ENCODE measurements at places on chromosomes 4 and X. TPM values are rescaled to one million over a fixed set of nuclear protein-coding genes. Genes with fewer than 3 reads are reported as not detected.

DNA sequence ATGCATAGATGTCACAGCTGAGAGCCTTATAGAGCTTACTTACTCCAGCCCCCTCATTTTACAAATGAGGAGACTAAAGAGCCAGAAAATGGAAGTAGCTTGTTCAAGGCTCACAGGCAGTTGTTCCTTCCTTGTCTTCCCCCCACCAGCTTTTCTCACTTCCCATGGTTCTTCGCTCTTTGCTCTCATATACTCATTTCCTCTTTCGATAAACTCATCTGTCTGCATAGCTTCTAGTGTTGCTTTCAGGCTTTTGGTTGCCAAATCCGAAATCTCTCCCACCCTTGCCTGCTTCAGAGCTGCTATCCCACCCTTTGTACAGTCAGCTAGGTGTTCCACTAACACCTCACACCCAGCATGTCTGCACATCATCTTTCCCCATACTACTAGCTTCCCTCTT is 25.0 kb upstream of the GJB1 start:
- no peak overlapping the region for H3K4me3 ChIP-seq
- no peaks in the 10 kb centered on the region for H3K4me1 ChIP-seq
- no peaks in the 10 kb centered on the region for H3K36me3 ChIP-seq
- no peak for DNase-seq
- H3K27me3 ChIP-seq, result no peaks in the 10 kb centered on the region

Gene SMR3B
- not detected for total RNA-seq

DNA sequence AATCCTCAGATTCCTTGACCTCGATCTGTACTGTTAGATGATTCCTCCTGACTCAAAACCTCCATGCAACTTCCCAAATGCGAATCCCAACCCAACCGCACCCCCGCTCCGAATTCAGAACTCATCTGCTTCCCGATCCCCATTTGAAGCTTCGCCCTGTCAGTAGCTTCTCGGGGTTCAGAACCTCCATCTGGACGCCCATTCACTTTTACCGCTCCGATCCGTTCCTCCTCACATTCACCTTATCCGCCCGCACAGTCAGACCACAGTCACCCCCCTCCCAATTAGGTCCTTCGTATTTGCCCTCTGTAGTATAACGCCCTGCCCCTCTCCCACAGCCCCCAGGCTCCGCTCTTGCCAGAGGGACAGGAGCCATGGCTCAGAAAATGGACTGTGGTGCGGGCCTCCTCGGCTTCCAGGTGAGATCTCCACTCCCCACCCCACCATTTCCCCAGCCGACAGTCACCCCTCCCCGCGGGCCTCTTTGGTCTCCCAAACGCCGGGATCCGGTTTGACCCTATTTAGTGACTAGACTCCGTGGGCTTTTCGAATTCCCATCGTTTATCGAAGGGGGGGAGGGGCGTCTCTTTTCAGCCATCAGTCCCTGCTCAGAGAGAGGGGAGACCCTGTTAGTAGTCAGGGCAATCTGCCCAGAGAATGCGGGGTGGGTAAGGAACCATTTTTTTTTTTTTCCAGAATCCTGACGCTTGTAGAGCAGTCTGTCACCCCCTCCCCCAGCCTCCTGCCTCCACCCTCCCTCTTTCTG is 691 bp downstream of the MAGED1 start:
- peak; percentile 65 for DNase-seq
- no peaks in the 10 kb centered on the region for H3K36me3 ChIP-seq
- no peaks in the 10 kb centered on the region for H3K27me3 ChIP-seq
- H3K27ac ChIP-seq, result peak overlapping the region; percentile 72
- peak overlapping the region; percentile 52 for H3K4me3 ChIP-seq

DNA sequence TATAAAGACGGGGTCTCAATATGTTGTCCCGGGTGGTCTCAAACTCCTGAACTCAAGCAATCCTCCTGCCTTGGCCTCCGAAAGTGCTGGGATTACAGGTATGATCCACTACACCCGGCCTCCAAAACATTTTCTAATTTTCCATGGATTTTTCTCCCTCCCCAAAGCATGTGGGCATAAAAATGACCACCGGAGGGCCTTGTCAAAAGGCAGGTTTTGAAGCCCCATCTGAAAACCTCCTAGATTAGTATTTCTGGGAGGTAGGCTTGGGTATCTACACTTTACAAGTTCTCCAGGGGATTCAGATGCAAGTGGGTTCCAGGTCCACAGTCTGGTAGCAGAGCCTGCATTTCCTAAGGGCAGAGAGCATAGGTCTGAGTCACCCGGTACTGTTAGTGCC is 1.4 kb upstream of the GPR173 start:
- no peak overlapping the region for H3K4me3 ChIP-seq
- no peak for DNase-seq
- H3K4me1 ChIP-seq, result no peaks in the 10 kb centered on the region
- H3K27ac ChIP-seq, result no peak overlapping the region
- H3K36me3 ChIP-seq, result no peaks in the 10 kb centered on the region

DNA sequence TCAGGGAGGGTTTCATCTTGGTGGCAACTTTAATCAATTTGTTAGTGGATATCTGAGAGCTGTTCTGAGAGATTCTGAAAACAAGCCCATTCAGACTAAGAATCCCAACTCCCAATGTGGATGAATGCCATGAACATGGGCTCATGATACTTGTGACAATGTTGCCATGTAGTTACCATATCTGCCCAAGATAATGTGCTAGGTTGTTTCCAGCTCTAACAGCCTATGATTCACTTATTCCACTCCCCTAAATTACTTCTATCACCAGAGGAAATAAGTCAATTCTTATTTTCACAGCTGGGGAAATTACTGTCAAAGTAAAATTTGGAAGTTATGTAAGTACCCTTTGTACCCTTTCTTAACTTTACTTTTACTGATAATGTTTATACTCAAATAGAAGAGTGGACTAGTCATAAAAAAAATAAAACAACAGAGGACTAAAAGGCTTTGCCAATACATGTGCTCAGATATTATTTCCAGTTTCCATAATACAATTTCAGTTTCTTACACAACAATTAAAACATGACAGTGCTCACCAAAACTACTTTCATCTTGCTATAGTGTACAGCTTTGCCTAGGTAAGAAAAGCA is 1101.7 kb upstream of the INTU start:
- no peaks in the 10 kb centered on the region for H3K27me3 ChIP-seq
- H3K36me3 ChIP-seq, result no peaks in the 10 kb centered on the region

DNA sequence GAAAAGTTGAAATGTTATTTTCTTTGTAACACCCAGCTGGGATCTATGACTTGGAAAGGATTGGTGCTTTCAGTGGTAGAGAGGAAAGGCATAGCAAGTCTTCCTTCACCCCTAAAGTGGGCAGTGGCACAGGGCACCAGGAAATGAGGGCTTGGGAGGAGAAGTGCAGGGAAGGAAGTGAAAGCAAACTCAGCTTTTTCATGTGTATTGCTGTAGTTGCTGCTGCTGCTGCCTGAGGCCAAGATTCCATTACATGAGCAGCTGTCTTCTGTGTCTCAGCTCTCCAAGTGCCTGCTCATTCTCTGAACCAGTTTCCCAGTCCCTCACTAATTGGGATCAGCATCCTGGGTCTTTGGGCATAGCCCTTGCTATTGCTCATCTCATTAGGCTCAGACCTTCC is 2.6 kb downstream of the HCCS start:
- DNase-seq, result no peak
- H3K27me3 ChIP-seq, result no peaks in the 10 kb centered on the region
- H3K4me1 ChIP-seq, result no peaks in the 10 kb centered on the region
- H3K36me3 ChIP-seq, result no peaks in the 10 kb centered on the region
- no peak overlapping the region for H3K4me3 ChIP-seq

DNA sequence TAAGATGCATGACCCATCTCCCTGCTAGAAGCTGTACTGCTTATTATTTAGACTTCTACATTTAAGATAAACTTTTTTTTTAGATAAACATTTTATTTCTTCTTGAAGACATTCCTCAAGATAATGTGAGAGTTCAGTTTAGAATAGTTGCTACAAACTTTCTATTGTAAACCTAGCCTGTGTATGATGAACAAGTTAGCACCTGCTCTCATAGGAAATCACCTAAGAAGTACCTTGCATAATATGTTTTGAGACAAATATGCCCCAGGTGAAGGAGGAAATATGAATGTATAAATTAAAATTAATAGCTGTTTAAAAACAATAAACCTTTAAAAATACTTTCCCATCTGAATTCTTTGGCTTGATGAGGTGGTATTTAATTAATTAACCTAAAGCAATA is 35.6 kb downstream of the RASGEF1B start:
- no peak for DNase-seq
- H3K4me3 ChIP-seq, result no peak overlapping the region
- peaks cover 5% of the 10 kb centered on the region for H3K36me3 ChIP-seq
- H3K27me3 ChIP-seq, result no peaks in the 10 kb centered on the region

Gene MAGEB2
- not detected for total RNA-seq

Gene HPGD
- 9.7 TPM for total RNA-seq

Gene CCKAR
- total RNA-seq, result not detected

DNA sequence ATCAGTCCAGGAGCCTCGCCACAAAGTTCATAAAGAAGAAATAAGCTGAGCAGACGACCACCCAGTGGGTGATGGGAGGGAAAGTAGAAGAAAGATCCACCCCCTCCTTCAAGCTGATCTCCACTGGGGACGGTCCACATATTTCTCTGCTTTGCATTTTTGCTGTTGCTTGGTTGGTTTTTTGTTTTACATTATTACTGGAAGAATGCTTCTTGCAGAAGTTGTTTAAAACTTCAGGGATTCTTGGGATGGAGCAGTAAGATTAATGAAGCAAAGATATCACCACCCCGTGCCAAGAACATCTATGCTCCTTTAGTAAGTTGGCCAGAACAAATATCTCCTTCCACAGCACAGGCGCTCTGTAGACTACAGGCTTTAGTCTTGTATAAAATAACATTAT is 30.1 kb downstream of the LGI2 start:
- no peak overlapping the region for H3K4me3 ChIP-seq
- no peaks in the 10 kb centered on the region for H3K4me1 ChIP-seq
- no peaks in the 10 kb centered on the region for H3K36me3 ChIP-seq
- DNase-seq, result no peak

DNA sequence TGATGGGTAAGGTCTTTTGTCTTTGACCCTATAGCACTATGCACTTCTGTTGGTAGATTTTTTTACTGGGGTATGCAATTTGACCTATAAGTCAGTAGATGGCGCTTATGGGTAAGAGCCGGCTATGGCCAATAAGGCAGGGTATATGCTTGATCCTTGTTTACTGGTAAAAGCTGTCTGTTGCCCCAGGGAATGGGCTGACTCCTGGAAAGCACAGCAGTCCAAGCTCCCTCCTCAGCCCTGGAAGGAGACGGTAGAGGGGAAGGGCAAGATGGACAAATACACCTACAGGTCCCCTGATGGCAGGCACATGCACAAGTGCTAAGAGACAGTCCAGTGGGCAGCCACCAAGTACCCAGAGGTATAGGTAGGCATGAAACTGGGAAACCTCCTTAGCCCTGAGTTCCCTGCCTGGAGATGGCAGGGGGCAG is 63.7 kb downstream of the ADAMTS3 start:
- H3K4me3 ChIP-seq, result no peak overlapping the region
- H3K27me3 ChIP-seq, result no peaks in the 10 kb centered on the region
- DNase-seq, result no peak
- H3K36me3 ChIP-seq, result no peaks in the 10 kb centered on the region
- H3K4me1 ChIP-seq, result no peaks in the 10 kb centered on the region

GRCh38 chrX:7654316-7654715 is 188.7 kb upstream of the VCX start:
- H3K4me3 ChIP-seq, result no peak overlapping the region
- no peak overlapping the region for H3K27ac ChIP-seq
- H3K4me1 ChIP-seq, result no peaks in the 10 kb centered on the region
- DNase-seq, result no peak
- H3K36me3 ChIP-seq, result no peaks in the 10 kb centered on the region
- no peaks in the 10 kb centered on the region for H3K27me3 ChIP-seq

Gene MAGEA12
- not detected for total RNA-seq

- H3K36me3 ChIP-seq, result no peaks in the 10 kb centered on the region
- H3K4me3 ChIP-seq, result no peak overlapping the region
- H3K4me1 ChIP-seq, result no peaks in the 10 kb centered on the region
- H3K27ac ChIP-seq, result no peak overlapping the region
Observed at GRCh38 chrX:96756491-96756890, 71.8 kb downstream of the DIAPH2 start.

DNA sequence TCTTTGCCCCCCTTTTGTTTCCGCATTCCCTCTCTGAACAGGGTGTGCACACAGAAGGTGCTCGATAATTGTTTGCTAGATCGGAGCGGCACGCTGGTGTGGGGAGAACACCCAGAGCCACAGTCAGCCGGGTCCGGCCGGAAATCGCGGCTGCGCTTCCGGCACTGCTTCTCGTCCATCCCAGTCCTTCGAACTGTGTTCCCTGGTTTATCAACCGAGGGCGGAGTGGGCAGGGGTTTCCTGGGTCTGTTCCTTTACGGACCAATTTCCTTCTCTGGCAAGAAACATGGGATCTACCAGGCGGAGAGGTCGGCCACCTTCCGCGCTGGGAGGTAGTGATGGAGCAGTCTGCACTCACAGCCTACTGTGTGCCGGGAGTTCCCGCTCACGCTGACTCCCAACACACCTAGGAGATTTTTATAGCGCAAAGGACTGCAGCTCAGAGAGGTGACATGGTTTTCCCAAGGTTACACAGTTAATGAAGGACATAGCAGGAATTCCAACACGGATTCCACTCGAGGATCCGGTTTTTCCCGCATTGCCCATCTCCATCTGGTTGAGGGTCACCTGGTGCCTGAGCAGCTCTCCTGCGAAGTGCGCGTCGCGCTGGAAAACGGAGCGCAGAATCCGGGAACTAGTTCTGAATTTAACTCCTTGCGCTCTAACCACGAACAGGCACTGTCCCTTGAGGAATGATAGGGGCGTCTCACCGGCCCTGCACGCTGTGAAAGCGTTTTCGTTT is 6.8 kb downstream of the MSX1 start:
- no peaks in the 10 kb centered on the region for H3K27me3 ChIP-seq
- no peaks in the 10 kb centered on the region for H3K4me1 ChIP-seq
- no peak for DNase-seq

DNA sequence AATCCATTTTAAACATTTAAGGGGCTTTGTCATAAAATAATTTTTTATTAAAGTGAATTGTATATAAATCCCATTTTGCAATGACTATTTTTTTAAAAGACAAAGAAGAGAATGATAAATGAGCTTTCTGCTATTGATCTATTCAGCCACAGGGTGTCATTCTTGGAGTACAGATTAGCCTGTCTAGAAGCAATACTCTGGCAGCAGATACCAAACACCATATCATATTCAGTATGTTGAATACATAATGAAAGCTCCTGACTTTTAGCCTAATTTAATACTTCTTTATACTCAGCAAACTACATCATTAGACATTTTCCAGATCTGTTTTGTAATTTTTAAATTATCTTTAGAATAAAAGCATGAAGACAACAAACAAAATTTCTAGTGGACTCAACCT is 496.3 kb downstream of the PDGFC start:
- no peaks in the 10 kb centered on the region for H3K27me3 ChIP-seq
- peaks cover 8% of the 10 kb centered on the region for H3K4me1 ChIP-seq
- no peak overlapping the region for H3K4me3 ChIP-seq
- DNase-seq, result no peak

Gene CRMP1
- 0.58 TPM for total RNA-seq

All from aorta (tissue), 5 donors.